ENCODE measurements at places on chromosomes 16 and 17.

- no peak for DNase-seq
Measured at GRCh38 chr16:49834531-49835151, 21.3 kb downstream of the ZNF423 start.

DNA sequence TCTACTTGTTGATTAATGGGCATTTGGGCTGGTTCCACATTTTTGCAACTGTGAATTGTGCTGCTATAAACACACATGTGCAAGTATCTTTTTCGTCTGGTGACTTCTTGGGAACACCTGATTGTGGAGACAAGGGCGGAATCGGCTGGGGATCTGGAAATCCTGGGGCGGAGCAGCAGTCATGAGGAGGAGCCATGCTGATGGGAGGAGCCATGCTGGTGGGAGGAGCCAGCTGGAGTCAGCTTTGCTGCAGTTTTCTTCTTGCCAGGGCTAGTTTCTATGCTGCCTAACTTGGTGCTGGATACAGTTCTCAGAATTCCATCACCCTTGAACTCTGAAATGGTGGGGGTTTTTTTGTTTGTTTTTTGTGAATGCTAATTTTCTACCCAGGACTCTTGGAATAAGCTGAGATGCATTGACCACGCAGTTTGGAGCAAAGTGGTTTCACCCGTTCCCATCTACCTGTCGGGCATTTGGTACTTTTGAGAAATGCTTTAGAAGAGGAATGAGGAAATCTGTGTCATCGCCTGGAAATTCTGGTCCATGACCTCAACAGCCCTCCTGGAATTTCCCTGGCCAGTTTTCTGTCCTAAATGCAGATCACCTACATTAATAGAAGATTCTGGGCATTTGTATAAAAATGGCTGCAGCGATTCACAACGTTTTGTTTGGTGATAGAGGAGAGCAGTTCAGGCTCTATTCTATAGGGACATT, 217.4 kb upstream of the ZFHX3 start:
- no peak for DNase-seq

GRCh38 chr17:59826706-59827453, 65.9 kb downstream of the TUBD1 start:
- no peak for DNase-seq

DNA sequence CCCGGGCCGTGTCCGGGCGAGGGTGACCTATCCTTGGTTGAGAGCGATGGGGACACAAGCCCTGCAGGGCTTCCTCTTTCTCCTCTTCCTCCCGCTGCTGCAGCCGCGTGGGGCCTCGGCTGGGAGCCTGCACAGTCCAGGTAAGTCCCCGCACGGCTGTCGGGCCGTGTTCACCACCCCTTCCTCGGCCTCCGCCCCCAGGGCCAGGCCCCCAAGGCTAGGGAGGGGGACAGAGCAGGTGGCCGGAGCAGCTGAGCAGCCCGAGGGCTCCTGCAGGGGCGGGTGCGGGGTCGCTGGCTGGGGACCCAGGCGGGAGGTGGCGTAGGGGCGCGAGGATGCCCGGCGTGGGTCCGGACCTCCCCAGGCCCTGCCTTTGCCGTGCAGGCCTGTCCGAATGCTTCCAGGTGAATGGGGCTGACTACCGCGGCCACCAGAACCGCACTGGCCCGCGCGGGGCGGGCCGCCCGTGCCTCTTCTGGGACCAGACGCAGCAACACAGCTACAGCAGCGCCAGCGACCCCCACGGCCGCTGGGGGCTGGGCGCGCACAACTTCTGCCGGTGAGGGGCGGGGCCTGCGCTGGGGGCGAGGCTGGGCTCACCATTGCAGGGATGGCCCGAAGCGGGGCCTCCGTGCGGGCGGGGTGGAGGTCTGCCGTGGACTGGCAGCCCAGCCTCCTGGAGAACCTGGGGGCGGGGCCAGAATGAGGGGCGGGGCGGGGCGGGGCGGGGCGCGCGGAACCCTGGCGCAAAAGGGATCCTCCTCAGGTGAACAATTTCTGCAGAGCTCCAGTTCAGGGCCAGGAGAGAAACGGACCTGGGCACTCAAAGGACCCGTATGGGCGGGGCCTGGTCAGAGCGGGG, 631 bp downstream of the KREMEN2 start:
- DNase-seq, result peak; percentile 76

GRCh38 chr17:79966681-79967080, 69.0 kb downstream of the TBC1D16 start:
- DNase-seq, result no peak

GRCh38 chr16:77194295-77195231, 3.6 kb downstream of the MON1B start:
- DNase-seq, result no peak

- DNase-seq, result no peak
Measured at GRCh38 chr17:36597226-36597625, 4.2 kb upstream of the MRM1 start.

DNA sequence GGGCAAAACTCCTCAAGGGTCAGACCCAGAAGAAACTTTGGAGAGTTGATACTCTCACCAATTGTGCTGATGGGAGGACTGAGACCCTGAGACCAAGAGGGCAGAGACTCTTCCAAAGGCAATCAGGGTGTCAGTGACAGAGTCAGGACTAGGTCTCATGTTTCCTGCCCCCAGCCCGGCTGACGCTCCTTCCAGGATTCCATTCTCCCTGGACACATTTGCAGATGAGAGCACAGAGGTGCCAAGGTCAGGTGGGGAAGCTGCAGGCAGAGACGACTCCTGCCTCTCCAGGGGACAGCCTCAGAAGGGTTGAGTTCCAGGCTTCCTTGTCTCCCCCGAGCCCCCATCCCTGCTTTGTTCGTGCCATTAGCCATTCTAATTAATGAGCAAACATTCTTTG, 174.1 kb downstream of the WSCD1 start:
- DNase-seq, result no peak

DNA sequence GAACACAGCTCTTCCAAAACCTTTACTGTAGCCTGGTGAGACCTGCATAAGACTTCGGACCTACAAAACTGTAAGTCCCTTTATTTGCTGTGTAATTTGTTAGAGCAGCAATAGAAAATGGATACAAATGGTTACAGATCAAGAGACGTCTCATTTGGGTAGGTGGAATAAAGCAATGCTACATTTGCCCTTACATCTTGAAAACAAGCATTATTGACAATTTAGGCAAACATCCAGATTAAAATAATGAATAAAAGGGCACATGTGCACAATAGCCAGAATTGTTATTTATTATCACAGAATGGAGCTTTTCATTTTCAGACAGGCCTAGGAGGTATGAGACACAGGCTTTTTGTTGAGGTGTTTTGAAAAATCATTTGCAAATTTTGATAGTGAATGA, 222.2 kb upstream of the CPHXL start:
- no peak for DNase-seq

DNA sequence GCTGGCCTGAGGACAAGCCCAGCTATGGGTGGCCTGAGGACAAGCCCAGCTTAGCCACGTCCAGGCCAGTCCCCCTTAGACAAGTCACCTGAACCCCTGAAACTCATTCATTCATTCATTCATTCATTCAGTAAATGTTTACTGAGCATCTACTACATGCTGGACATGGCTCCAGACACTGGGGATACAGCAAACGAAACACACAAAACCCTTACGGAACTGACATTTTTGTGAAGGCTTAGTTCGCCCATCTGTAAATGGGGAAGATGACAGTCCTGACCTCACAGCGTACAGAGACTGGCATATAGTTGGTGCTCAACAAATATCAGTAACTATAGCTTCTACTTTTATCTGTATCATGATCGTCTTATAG, 37.5 kb downstream of the PPL start:
- no peak for DNase-seq

DNA sequence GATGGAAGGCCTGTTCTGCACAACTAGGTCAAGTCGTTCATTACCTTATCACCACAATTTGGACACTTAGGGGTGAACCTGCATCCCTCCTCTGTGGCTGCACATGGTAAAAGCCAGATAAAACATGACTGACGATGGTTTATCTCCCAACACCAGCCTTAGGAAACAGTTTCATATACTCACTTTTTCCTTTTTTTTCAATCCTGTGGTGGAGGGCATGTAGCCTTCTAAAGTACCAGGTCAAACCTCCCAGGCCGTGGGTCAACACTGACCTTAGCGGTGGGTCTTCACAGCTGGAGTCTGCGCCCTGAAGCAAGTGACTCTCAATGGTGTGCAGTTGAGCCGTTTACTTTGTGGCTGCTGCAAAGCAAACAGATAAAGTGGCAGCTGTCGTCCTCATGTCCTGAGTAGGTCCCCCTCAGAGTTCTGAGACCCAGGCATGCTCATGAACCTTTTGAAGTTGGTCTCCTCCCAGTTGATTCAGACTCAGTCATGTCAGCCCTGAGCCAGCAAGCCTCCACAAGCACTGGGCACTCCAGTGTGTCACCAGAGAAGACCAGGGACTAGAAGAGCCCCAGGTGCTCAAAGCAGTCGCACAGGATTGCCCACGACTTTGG, 5.9 kb downstream of the FAHD1 start:
- no peak for DNase-seq

GRCh38 chr16:11011326-11011725, 67.0 kb downstream of the CLEC16A start:
- no peak for DNase-seq

DNA sequence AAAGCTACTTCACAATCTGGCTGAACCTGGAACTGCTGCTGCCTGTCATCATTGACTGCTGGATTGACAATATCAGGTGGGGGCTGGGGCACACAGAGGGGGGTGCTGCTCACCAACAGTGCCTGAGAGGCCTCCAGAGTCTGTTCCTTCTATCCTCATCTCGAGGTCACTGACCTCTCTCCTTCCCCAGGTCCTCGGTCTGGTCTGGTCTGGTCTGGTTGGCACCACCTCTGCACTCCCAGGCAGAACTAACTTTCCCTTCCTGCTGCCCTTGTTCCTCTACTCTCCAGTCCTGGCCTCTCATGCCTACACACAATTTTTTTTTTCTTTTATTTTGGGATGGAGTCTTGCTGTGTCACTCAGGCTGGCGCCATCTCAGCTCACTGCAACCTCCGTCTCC, 4.2 kb downstream of the PLA2G15 start:
- no peak for DNase-seq

DNA sequence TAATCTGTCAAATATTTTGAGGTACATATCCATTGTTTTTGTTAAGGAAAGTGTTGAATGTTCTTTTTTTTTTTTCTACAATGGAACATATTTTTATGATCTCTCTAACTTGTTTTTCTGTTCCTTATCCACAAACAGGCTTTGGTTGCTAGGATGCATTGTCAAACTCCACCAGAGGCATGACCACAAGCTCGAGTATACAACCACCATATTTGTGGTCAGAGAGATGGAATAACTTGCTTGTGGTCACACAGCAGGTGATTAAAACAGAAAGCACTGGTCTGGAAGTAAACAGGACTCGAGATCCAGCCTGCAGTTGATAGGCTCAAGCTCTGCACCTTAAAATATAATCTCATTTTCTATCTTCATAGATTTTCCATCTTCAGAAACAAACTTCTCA, 105.8 kb upstream of the ADAMTS18 start:
- DNase-seq, result no peak

GRCh38 chr16:89908236-89908635, 10.4 kb upstream of the MC1R start:
- no peak for DNase-seq

GRCh38 chr17:836151-836550, 54.0 kb downstream of the MRM3 start:
- no peak for DNase-seq

DNA sequence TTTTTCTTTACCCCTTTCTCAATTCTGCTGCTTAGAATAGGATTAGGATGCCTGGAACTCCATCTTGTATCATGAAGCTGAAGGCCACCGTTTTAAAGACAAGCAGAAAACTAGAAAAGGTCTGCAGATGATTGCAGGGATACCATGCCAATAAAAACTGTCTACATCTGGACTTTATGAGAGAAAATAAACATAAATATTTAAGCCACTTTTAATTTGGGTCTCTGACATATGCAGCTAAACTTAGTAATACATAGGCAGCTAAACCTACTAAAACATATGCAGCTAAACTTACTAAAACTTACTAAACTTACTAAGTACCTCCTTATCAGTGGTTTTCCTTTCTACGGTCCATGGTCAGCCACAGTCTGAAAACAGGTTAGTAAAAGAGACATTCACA, 48.4 kb downstream of the FBXL20 start:
- no peak for DNase-seq

DNA sequence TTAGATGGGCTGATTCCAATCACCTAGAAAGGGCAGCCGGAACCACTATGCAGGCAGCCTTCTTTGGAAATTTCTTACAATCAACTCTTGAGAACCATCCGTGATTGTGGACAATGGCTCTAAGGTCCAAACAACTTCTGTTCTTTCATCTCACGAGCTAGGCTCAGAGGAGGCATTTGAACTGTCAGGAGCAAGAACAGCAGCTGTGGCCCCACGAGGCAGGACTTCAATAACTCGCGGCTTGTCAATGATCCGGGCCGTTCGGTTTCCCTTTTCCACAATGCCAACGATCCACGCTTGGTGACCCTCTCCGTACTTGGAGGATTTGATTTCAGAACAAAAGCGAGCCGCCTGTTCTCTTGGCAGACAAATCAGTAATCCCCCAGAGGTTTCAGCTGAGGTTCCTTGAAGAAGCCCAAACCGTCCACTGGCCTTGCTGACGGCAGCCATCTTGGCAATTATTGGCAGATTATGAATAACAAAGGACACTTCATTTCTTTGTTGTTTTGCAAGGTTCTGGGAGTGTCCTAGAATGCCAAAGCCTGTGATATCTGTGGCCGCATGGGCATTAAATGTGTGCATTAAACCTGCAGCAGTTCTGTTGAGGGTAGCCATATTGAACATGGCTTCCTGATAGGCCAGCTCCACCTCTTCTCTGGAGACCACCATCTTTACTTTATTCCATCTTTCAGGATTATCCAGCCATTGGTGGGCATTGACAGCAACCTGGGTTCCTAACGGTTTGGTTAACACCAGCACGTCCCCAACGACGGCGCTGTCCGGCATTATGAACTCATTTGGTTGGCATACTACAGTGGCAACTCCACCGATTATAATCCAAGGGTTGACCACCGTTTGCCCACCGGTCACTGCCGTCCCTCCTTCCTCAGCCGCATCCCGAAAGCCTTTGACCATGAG, 1.2 kb downstream of the SEPHS2 start:
- no peak for DNase-seq

DNA sequence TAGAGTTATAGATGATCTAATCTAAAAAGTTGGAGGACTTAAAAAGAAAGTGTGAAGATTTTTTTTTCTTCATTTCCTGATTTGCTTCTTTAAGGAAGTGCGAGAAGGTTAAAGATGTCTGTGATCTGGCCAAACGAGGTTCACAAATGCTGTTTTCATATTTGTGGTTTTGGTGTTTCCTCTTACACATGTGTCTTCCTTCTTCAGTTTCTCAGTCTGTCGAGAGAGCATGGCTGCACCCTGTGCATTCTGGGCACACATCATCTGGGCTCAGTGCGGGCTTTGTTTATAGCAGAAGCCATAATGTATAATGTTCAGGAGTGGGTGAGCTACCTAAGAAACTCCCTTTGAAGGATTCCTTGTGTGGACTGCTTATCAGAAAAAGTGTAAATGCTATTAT, 260.4 kb upstream of the TBX2 start:
- DNase-seq, result peak; percentile 48
